ENCODE measurements at places on chromosomes 7 and 10.

DNA sequence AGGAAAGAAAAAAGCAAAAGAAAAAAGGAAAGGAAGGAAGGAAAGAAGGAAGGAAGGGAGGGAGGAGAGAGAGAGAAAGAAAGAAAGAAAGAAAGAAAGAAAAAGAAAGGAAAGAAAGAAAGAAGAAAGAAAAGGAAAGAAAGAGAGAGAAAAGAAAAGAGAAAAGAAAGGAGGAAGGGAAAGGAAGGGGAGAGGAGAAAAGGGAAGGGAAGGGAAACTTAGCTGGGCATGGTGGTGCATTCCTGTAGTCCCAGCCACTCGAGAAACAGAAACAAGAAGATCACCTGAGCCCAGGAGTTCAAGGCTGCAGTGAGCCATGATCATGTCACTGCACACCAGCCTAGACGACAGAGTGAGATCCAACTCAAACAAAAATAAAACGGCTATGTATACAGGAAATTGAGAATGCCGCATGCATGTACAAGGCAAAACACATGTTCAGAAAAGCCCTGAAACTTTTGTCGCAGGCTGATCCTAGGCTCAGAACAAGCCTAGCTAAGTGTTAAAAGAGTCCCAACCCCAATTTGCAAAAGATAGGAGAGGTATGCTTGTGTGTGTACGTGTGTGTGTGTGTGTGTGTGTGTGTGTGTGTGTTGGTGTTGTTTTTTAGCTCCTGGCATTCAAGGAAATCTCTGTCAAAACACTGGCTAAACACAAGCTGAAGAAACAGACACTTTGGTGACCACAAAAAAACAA lies 6.6 kb upstream of the NPC1L1 start:
- no peak for DNase-seq

DNA sequence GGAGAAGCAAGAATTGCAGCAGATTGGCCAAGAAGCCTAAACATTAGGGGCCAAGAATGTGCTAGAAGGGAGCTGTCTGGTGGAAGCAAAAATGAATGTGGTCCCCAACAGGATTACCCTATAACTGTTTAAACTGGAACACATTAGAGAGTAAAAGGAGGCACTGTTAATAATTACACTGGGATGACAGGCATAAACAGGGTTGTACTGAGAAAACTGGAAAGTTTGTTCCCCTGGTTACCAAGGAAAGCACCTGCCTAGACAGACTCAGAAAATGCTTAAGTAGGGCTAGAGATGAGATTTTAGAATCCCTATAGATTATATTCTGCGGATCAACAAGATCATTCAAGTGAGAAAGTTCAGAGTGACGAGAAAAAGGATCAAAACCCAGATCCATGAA lies 100.8 kb downstream of the CTTNBP2 start:
- DNase-seq: no peak

- no peak for DNase-seq
These were observed 14.3 kb upstream of the MALSU1 start for GRCh38 chr7:23284871-23285270.

GRCh38 chr7:140081774-140082425 lies 19.1 kb upstream of the PARP12 start:
- no peak for DNase-seq

GRCh38 chr7:18262058-18262457 lies 233.5 kb upstream of the HDAC9 start:
- DNase-seq: no peak

DNA sequence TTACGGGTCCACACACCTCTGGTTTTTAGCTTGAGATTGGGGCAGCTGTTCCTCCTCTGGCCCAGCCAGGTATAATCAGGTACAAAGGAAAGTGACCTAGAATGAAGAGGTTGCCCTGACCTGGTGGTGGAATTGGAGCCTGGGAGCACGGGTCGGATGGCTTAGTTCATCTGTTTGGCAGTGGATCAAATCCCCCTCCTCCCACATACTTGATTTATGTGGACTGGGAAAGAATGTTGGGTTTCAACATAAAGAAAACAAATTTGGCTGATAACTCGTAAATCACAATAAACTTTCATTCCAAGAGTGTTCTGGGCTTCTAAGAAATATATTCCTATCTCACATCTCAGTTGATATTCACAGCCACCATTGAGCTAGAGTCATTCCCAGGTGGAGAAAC lies 186.8 kb downstream of the CUX1 start:
- no peak for DNase-seq

GRCh38 chr10:78427497-78428031 lies 393.9 kb downstream of the RPS24 start:
- DNase-seq: no peak

GRCh38 chr7:24591152-24591551 lies 17.9 kb downstream of the PALS2 start:
- no peak for DNase-seq

DNA sequence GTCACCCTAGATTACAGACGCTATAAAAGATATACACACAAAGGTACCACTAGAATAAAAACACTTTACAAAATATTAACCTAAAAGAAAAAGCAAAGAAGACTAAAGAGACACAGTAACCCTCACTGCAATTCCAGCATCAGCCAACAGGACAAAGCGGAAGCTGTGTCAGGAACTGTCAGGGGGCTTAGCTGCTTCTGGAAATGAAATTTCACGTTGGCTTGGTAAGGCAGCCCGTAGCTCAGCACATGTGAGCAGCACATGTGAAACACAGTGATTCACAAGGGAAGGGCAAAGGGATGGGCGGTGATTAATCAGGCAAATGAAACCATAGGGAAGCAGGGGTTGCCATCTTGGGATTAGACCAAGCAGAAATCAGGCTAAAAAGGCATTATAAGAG lies 195.4 kb downstream of the MGMT start:
- DNase-seq: no peak

GRCh38 chr10:102815790-102816549 lies 21.2 kb downstream of the CYP17A1 start:
- no peak for DNase-seq

- no peak for DNase-seq
These were observed 54.4 kb downstream of the TFPI2 start for GRCh38 chr7:93836116-93836515.

DNA sequence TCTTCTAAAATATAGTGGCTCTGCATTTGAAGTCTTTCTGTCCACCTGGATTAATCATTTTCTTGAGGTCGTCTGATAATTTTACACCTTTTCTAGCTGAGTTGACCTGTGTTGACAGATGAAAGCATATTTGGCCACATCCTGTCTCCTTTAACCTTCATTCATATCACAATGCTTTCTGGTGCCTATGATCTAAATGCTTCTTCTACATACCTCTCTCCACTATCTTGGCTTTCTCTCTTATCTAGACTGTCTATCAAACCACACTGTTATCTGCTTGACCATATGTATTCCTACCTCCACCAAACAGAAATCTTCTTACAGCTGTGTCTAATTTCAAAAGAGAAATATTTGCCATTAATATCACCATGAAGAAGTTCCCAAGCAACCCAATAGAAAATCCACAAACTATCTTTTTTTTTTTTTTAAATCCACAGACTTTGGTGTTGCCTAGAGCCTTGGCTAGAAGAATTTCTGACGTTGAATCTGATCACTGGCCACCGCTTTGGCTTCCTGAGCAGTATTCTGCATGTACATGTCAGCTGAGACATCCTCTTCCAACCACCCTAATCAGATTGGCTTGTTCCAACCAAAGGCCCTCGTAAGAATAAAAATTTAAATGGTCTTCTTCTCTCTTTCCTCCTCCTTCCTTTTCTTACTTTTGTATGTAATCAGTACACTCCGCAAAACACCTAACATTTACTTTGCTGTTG lies 66.3 kb upstream of the SP4 start:
- no peak for DNase-seq

DNA sequence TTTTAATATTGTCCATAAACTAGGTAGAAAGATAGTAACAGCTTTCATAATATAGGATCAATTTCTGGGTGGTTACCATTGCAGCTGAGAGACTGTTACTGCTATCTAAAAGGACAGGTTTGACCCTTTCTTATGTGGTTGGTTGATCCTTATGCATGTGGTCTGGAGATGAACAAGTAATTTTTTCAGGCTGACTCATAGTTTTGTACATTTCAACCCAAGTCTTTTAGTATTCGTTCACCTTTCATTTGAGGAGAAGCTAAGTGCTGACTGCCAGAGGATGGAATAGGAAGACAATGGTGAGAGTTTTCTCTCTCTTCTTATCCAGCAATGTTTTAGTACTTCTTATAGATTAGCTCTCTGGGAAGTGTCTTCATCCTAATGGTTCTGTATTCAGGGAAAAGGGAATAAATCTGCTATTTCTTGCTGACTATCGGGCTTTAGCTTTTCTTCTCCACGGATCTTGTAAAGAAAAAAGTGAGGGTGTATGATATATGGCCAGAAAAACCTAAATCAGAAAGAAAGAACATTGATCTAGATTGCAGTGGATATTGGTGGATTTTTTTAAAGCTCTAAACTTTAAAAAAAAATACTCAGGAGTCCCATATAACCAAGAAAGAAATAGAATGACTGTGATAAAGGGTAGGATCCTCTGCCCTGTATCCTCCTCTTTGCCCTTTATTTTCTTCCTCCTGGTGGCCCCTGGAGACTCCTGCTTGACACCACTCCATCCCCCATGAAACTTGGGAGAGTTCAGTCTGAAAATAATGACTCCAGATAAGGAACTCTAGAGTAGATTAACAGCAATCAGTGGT lies 88.0 kb downstream of the CPED1 start:
- no peak for DNase-seq

DNA sequence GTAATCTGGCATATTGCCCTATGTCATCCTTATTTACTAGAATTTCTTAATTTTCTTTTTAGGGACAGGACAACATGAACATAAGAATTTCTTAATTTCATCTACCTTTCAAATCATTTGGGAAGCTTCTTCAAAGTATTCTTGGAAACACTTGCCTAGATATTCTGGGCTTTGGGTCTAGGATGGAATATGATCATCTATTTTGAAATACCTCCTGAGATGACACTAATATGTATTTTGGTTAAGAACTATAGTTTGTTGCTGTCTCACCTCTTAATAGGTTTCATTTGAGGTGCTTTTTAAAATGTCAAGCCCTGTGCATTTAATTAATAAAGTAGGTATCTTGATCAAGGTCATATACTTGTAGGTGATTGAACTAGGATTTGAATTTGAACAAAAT lies 49.1 kb downstream of the SEPTIN7 start:
- no peak for DNase-seq

DNA sequence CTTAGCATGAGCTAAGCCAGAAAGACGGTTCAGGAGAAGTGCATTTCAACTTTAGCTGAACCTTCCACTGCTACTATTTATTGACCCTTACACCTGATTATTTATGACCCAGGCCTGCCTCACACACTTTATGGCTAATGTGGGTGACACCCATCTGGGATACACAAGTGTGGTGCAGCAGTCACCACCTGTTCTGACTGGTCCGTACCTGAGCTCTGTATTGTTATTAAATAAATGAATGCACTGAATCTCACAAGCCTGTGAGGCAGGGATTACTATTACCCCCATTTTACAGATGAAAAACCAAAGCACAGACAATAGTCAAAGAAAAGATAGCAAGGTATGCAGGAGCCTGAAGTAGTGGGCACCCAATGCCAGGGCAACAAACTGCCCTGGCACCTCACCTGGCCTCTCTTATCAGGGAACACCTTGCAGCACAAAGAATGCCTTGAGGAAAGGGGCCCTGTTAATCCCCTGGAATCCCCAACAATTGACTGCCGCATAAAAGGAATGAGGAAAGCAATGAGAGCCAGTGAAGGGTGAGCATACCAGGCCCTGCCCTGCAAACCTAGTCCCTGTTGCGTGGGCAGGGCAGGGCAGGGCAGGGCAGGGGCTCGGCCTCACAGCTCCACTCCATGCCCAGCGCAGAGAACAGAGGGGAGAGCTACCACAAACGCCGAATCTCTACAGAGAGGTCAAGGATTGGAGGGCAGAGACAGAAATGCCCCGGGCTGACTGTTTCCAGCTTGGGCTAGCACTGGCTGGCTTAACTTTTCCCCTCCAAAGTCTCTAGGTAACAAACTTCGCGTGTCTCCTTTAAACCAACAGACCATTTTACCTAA lies 1.3 kb downstream of the ANXA11 start:
- DNase-seq: no peak

- DNase-seq: no peak
These were observed 1.3 kb downstream of the SH2B2 start for GRCh38 chr7:102287981-102288278.

DNA sequence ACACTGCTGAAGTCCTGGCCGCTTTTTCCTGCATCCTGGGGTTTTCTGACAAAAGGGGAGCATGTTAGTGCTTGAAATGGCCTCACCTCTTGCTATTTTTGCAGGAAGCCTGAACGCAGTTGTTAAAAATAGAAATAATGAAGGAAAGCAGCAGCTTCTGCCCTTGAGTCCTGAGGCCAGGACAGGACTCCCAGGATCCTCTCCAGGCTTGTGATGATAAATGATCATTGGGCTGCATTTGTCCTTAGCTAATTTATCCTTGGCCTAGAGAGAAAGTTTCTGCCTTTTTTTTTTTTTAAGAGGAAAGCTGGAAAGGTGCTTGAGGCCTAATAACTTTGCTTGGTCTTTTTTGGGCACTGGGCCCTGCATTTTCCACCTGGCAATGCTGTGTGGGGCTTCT lies 17.7 kb upstream of the FAM20C start:
- no peak for DNase-seq

- DNase-seq: no peak
These were observed 65.4 kb downstream of the TACC2 start for GRCh38 chr10:122054048-122055025.

GRCh38 chr7:10939237-10939910 lies 34.3 kb upstream of the PHF14 start:
- DNase-seq: no peak

DNA sequence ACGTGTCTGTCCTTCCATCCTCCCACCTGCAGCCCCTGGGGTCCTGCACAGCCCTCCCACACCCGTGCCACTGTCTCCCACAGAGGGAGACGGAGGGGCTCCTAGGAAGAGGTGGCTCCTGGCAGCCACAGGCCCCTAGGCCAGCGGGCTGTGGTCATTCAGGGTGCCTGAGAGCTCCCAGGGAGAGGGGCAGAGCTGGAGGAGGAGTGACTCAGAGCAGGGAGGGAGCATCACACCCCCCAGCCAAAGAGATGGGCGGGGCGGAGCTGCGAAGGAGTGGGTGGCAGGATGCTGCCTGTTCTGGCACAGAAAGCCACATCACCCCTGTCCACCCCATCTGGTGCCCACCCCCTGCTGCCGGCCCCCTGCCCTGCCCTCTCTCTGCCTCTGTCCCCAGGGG lies 50.5 kb downstream of the STK32C start:
- no peak for DNase-seq

GRCh38 chr10:99852481-99853213 lies 70.2 kb downstream of the ABCC2 start:
- no peak for DNase-seq

DNA sequence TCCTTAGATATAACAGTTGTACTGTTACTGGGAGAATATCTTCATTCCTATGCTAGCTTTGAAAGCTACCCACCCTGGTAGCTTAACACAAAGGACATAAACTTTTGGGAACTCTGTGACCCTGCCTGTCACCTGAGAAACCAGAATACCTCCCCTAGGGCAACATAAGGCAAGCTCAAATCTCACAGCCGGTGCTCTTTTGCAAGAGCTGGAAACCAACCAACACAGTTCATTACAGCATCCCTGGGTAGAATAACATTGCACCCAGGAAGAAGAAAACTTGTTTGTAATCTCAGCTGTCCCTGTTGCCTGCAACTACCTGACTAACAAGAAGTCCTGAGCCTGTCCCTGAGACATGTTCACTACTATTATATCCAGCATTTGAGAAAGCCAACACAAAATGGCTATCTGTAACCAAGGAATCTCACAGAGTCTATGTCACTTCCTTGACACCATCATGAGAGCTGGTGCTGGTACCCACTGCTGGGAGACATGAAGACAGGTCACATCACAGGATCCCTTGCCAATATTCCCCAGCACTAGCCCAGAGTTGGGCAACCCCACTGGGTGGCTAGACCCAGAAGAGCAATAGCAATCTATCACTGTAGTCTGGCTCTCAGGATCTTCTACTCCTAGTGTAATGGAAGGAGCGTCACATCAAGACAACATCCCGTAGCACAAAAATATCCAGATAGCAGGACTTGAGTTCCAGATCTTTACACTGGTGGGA lies 31.3 kb downstream of the AKR1C3 start:
- no peak for DNase-seq
